ENCODE measurements at places on chromosomes 6 and 20.

DNA sequence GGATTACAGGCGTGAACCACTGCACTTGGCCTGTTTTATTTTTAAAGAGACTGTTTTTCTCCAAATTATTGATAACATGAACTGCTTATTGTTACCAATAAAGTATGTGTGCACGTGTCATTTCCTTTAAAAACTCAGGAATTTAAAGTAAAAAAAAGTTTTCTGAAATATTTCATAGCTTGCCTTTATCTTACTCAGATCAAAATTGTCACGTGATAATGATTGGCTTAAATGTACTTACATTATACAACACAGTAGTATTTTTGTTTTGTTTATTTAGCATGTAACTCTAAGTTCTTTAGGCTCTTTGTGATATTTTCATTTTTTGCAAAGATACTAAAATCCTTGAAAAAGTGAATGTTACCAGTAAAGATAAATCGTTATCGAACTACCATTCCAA is 174.1 kb downstream of the ZFAND3 start:
- no peak for DNase-seq

DNA sequence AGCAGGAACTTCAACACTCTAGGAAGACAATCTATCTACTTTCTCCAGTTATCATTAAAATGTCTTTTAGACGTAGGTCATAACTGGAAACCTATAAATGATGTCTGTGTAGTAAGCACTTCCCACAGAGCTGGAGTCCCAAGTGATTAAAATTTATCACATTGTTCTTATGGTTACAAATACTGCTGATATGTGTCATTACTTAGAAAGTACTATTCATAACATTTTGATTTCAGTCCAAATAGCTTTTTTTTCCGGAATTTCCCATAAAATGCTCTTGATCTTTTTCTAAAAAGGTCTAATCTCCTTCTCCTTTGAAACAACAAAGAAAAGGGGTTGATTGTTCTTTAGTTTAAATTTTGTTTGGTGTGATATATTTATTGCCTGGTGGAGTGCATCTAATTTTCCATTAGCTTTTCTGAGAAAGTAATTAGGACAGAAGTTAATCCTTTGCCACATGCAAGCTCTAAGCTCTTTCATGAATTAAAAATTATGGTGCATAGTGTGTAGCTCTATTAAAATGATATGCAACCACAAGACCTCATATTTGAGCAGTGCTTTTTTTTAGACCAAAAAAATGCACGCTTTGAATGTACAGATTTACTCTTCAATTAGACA is 132.7 kb upstream of the TCF21 start:
- DNase-seq = no peak

- DNase-seq = no peak
Observed at GRCh38 chr6:36843170-36843569, 3.9 kb upstream of the CPNE5 start.

- no peak for DNase-seq
Observed at GRCh38 chr6:134258849-134259306, 59.0 kb downstream of the SGK1 start.

DNA sequence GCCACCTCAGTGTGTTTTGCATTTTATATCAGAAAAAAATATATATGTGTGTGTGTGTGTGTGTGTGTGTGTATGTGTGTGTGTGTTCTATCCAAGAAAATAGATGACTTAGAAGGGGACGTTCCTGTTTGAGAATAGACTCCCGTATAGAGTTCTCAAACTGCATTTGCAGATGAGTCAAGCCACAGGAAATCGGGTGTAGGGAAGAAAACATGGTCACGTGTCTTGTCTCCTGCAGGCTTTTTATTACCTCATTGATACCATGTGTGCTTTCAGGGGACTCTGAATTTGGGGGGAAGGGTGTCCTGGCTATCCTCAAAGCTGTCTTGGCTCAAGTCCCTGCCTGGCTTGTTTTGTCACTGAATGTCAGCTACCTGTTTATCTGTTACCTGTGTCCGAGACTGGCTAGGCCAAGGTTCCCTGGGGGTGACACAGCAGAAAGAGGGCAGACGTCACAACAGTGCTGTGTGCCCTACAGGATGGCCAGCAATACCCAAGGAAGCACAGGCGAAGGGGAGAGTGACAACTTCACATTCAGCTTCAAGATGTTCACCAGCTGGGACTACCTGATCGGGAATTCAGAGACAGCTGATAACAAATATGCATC is 55.7 kb upstream of the NOP56 start:
- no peak for DNase-seq

DNA sequence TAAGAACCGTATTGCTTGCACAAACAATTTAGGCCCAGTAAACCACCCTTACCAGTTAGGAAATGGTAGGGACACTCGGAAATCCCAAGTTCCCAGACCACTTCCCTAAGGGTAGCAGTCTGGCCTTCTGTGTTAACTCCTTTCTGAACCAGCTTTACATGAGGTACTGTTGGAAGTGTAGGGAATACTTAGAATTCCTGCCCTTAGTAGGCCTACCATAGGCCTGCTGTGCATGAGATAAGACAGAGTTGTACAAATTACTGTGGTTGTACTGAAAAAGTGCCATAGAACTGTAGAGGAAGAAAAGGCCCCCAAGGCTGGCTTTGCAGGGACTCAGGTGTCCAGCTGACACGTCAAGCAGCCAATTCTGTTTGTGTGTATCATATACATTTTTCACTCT is 11.1 kb downstream of the RPRD1B start:
- no peak for DNase-seq

GRCh38 chr6:112560651-112561050 is 213.5 kb downstream of the RFPL4B start:
- DNase-seq = no peak

- DNase-seq = no peak
Observed at GRCh38 chr6:109738667-109739066, 47.6 kb downstream of the FIG4 start.

GRCh38 chr6:25232479-25232878 is 46.7 kb upstream of the CARMIL1 start:
- no peak for DNase-seq

DNA sequence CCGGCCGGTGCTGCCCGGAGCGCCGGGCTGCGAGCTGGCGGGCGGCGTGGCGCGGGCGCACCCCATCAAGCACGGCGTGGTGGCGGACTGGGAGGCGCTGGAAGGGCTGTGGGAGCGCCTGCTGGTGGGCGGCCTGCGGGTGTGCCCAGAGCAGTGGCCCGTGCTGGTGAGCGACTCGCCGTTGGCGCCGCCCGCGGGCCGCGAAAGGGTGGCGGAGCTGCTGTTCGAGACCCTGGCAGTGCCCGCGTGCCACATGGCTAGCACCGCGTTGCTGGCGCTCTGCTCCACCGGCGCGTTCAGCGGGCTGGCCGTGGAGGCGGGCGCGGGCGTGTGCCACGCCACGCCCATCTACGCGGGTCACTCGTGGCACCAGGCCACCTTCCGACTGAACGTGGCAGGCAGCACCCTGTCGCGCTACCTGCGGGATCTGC is 517 bp downstream of the ACTL10 start:
- DNase-seq = no peak

DNA sequence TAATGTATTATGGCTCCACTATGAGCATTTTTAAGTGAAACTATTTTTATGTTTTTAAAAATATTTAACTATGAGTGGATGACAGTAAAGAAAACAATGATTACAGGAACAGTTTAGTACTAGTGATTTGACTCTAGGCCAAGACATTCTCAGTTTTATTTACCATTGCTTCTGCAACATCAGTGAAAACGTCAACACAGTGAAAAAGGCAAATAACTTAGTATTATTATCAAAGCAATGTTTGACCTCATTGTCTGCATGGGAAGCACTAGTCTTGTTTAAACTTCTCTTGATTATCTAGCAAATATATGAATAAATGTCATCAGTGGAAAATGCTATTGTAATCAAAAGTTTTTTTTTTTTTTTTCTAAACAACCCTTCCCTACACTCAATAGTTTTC is 165.0 kb downstream of the HTR1B start:
- DNase-seq = no peak

GRCh38 chr6:101000341-101000740 is 119.2 kb upstream of the ASCC3 start:
- no peak for DNase-seq

- no peak for DNase-seq
Observed at GRCh38 chr6:153028286-153028685, 25.8 kb upstream of the MTRF1L start.

- no peak for DNase-seq
Observed at GRCh38 chr20:57544838-57545564, 15.9 kb upstream of the PCK1 start.

DNA sequence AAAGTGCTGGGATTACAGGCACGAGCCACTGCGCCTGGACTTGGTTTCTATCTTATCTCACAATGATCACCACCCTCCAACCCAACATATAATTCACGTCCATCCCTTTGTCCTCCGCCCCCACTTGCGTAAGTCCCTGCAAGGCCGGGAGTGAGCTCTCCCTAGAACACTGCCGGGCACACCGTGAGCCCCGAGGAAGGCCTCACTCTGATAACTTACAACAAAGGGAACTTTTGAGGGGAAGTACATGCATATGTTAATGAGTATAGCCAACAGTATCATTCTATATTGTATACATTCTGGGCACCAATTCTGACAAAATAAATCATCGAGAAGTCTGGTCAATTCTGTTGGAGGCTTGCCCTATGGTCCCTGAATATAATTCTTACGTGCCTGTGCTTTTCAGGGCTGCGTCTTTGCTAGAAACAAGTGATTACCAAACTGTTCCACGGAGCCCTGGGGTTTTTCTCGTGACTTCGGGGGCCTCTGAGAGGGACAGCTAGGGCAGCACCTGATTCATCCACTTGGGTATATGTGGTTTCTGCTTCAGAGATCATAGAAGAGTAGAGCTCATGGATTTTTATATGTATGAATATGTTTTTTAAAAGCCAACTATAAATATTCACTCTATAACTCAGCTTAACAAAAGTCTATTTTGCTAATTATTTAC is 469.8 kb upstream of the AGPAT4 start:
- DNase-seq = no peak

- no peak for DNase-seq
Observed at GRCh38 chr6:82030301-82030700, 217.2 kb downstream of the IBTK start.

DNA sequence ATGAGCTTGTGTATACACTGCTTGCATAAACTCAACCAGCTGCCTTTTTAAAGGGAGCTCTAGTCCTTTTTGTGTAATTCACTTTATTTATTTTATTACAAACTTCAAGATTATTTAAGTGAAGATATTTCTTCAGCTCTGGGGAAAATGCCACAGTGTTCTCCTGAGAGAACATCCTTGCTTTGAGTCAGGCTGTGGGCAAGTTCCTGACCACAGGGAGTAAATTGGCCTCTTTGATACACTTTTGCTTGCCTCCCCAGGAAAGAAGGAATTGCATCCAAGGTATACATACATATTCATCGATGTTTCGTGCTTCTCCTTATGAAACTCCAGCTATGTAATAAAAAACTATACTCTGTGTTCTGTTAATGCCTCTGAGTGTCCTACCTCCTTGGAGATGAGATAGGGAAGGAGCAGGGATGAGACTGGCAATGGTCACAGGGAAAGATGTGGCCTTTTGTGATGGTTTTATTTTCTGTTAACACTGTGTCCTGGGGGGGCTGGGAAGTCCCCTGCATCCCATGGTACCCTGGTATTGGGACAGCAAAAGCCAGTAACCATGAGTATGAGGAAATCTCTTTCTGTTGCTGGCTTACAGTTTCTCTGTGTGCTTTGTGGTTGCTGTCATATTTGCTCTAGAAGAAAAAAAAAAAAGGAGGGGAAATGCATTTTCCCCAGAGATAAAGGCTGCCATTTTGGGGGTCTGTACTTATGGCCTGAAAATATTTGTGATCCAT is 15.3 kb downstream of the TNFAIP3 start:
- DNase-seq = no peak

DNA sequence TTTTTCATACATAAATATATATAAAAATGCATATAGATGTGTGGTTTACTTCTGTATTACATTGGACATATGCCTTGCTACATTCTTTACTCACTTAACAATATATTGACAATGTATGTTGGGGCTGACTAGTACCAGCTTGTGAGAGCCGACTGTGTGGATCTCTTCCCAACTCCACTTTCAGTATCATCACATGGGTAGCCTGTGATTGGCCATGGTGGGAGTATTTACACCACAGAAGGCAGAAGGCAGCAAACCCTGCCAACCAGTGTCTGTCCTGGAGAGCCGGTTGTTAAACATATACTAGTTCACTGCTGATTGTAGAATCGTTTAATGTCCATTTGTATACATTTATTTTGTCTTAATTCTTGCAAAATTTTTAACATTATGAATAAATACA is 638.7 kb downstream of the DHX35 start:
- no peak for DNase-seq

- DNase-seq = no peak
Observed at GRCh38 chr6:28333047-28333446, 2.9 kb downstream of the ZSCAN31 start.
